Endodermal cell (in vitro differentiated cells): ENCODE measurements at places on chromosomes 5 and 9. TPM values are rescaled to one million over a fixed set of nuclear protein-coding genes. Genes with fewer than 3 reads are reported as not detected.
A peak's percentile ranks its signal among the peaks of the same experiment; 100 is the strongest.

The CDH9 gene
- not detected in 2 replicates for total RNA-seq

The KIF4B gene
- 0.14 TPM in 1 of 2 replicates, not detected in the other for total RNA-seq

The ISL1 gene
- total RNA-seq = 5.4 and 6.1 TPM in 2 replicates

The OR2V1 gene
- not detected in 2 replicates for total RNA-seq

The TTC23L gene
- total RNA-seq = 1.6 to 3.0 TPM (median 2.9 TPM) in 3 replicates

The TPPP gene
- total RNA-seq = 0.70 and 0.77 TPM in 2 replicates

- H3K27me3 ChIP-seq = no peaks in the 10 kb centered on the region
- peak; percentile 75 for DNase-seq
- H3K36me3 ChIP-seq = peaks cover 5% of the 10 kb centered on the region
- no peak overlapping the region for H3K4me3 ChIP-seq
Observed at GRCh38 chr9:137682428-137683105, 63.8 kb downstream of the EHMT1 start.

DNA sequence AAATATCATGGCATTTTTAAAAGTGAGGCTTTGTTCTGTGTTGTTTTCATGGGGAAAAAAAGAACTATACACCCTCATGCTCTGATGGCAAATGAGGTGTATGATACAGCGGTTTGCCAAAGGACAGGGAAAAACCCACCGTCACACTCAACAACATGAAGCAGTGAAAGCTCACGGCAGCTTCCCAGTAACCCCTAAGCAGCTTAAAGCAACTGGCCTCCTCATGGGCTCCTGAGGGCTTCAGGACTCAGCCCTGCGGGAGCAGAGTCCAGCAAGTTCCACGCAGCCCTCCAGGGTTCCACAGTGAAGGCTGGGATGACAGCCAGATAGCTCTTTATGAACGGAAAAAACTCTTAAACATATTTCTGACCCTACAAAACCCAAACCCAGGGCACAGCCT is 12.9 kb downstream of the BARHL1 start:
- H3K4me1 ChIP-seq = peaks cover 4% of the 10 kb centered on the region
- peaks cover 62% of the 10 kb centered on the region for H3K36me3 ChIP-seq
- H3K27me3 ChIP-seq = peaks cover 25% of the 10 kb centered on the region
- H3K4me3 ChIP-seq = no peak overlapping the region
- no peak overlapping the region for H3K27ac ChIP-seq
- DNase-seq = no peak

DNA sequence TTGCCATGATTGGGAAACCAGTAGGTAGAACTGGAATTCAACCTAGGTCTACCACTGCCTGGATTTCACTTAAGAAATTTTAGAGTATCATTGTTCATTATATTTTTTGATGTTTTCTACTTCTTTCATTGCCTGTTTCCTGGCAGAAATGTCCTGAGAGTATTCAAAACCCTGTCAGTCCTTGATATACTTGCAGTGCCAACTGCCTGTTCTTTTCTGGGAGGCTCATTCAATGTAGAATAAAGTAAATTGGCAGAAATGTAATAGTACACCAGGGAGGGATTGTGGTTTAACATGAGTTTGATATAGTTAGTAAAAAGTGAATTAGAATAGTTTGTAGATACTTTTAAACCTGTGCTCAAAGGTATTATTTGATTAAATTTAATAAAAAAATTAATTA is 286.3 kb downstream of the FBXL7 start:
- H3K4me1 ChIP-seq = no peaks in the 10 kb centered on the region
- no peak for DNase-seq
- H3K27me3 ChIP-seq = no peaks in the 10 kb centered on the region
- no peak overlapping the region for H3K27ac ChIP-seq
- H3K4me3 ChIP-seq = no peak overlapping the region

DNA sequence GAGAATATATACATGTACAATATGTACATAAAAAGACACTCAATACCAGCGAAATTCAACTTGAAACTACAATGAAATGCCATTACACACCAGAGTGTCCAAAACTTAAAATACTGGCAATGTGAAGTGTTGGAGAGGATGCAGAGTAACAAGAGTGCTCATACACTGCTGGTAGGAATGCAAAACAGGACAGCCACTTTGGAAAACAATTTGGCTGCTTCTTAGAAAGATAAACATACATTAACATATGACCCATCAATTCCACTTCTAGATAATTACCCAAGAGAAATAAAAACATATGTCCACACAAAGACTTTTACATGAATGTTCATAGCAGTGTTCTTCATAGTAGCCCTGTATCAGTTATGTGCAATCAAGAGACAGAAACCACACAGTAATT is 39.4 kb upstream of the BARX1 start:
- H3K4me3 ChIP-seq = no peak overlapping the region
- no peak for DNase-seq
- no peaks in the 10 kb centered on the region for H3K27me3 ChIP-seq
- no peak overlapping the region for H3K27ac ChIP-seq

DNA sequence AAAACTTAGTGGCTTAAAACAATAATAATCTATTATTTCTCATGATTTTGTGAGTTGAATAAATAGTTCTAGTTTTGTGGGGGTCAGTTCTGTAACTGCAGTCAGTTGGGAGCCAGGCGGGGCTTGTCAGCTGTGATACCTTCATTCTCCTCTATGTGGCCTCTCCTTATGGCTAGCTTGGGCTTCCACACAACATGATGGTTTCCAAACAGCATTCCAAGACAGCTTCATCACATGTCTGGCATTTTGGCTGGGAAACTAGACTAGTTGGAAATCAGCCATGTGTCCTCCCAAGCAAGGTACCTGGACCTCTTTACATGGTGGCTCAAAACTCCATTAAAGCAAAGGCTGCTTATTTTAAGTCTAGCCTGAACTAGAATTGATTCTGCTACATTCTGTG is 61.4 kb upstream of the RANBP3L start:
- H3K27me3 ChIP-seq = peaks cover 18% of the 10 kb centered on the region
- H3K4me3 ChIP-seq = no peak overlapping the region
- no peaks in the 10 kb centered on the region for H3K4me1 ChIP-seq
- peak; percentile 66 for DNase-seq
- H3K27ac ChIP-seq = no peak overlapping the region

GRCh38 chr5:86881493-86882090 is 263.9 kb downstream of the COX7C start:
- H3K27me3 ChIP-seq = no peaks in the 10 kb centered on the region
- no peak overlapping the region for H3K27ac ChIP-seq
- H3K4me1 ChIP-seq = peaks cover 26% of the 10 kb centered on the region
- no peaks in the 10 kb centered on the region for H3K36me3 ChIP-seq

DNA sequence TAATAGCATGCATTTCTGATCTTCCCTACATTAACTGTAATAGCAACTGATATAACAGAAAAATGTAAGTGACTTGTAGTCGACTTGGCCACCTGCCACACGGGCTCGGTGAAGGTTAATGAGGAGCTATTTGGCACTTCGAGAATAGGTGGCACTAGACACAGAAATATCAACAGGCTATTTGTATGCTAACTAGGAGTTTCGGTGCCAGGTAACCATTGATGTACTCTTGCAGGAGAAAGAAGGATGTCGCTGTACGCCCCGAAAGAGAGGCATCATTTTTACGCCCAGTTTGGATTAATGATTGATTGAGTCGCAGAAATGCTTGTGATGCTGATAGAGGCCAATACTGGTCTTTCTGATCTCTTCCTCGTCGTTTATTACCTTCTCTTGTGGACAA is 516 bp upstream of the DMRT2 start:
- no peak overlapping the region for H3K4me3 ChIP-seq
- no peaks in the 10 kb centered on the region for H3K36me3 ChIP-seq
- H3K4me1 ChIP-seq = no peaks in the 10 kb centered on the region

GRCh38 chr9:80040457-80040856 is 468.7 kb downstream of the TLE4 start:
- no peak for DNase-seq
- H3K36me3 ChIP-seq = no peaks in the 10 kb centered on the region
- no peak overlapping the region for H3K4me3 ChIP-seq
- H3K27me3 ChIP-seq = peaks cover 19% of the 10 kb centered on the region
- peaks cover 2% of the 10 kb centered on the region for H3K4me1 ChIP-seq

DNA sequence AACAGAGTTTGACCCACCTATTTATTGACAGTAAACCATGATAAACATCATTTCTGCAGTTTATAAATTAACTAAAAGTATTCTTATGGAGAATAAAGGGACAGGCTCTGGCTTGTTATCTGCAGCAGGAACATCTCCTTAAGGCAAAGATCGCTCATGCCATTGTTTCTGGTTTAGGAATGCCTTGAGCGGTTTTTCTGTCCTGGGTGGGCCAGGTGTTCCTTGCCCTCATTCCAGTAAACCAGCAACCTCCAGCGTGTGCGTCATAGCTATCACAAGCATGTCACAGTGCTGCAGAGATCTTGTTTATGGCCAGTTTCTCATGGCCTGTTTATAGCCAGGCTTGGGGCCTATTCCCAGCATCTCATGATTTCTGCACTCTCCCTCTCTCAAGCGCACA is 521.7 kb downstream of the HINT1 start:
- H3K4me3 ChIP-seq = no peak overlapping the region
- no peaks in the 10 kb centered on the region for H3K27me3 ChIP-seq
- no peaks in the 10 kb centered on the region for H3K36me3 ChIP-seq
- H3K27ac ChIP-seq = no peak overlapping the region
- H3K4me1 ChIP-seq = no peaks in the 10 kb centered on the region

DNA sequence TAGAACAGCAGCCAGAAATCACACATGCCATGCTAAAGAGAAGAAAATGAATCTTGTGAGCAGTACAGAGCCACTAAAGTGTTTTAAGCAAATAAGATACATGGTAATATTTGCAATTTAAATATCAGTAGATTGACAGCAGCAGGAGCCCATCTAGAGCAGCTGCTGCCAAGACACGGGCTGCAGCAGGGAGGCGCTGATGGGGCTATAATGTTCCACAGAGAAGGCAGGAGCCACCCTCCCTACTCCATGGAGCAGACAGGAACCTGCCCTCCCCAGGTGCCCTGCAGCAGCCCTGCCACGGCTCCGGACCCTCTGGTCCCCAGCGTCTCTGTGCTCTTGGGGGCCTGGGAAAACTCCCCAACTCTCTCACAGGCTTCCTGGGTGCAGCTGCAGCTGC is 224.1 kb upstream of the ISL1 start:
- peak; percentile 61 for DNase-seq
- no peak overlapping the region for H3K27ac ChIP-seq
- no peaks in the 10 kb centered on the region for H3K27me3 ChIP-seq
- no peaks in the 10 kb centered on the region for H3K4me1 ChIP-seq
- H3K4me3 ChIP-seq = no peak overlapping the region

- H3K36me3 ChIP-seq = no peaks in the 10 kb centered on the region
- H3K27me3 ChIP-seq = peaks cover 38% of the 10 kb centered on the region
- no peaks in the 10 kb centered on the region for H3K4me1 ChIP-seq
- H3K4me3 ChIP-seq = no peak overlapping the region
Observed at GRCh38 chr5:6431214-6432195, 17.2 kb upstream of the UBE2QL1 start.

DNA sequence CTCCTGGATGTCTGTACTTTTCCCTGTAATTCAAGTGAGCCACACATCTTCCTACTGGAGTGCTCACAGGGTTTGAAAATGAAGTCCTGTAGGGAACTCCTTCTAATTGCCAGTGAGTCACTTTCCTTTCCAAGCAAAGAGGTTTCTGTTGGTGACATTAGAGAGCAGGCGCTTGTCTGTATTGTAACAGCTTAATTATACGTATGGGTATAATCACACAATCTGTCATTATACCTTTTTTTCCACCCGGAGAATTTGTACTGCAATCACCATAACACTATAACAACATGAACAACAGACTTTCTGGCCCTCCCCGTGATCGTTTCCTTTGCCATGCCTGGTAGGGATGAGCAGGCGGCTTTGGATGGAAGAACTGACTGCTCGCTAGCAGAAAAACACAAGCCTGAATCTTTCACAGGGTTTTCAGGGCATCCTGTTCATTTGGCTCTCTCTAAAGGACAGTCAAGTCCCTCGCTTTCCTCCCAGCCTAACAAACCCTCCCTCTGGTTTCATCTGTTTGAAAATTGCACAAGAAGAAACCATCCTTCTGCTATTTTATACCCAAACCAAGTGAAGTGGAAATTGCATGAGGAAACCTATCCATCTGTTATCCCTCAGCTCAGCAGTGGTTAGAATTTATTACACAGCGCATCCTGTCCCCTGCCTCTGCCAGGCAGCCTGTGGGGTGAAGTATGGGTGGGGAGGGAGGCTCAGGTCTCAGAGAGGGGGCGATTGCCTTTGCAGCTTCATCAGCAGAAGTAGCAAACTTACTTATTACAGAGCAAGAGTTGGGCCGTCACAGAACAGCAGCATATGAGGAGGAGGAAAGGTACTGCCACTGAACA is 307.0 kb upstream of the TLE4 start:
- no peaks in the 10 kb centered on the region for H3K36me3 ChIP-seq
- no peak overlapping the region for H3K27ac ChIP-seq
- DNase-seq = no peak
- peaks cover 5% of the 10 kb centered on the region for H3K4me1 ChIP-seq
- H3K27me3 ChIP-seq = peaks cover 4% of the 10 kb centered on the region

GRCh38 chr5:131966551-131966950 is 21.1 kb upstream of the MEIKIN start:
- no peak overlapping the region for H3K4me3 ChIP-seq
- H3K27ac ChIP-seq = no peak overlapping the region
- DNase-seq = no peak
- no peaks in the 10 kb centered on the region for H3K36me3 ChIP-seq
- H3K4me1 ChIP-seq = no peaks in the 10 kb centered on the region

- no peak for DNase-seq
- no peak overlapping the region for H3K4me3 ChIP-seq
- H3K27ac ChIP-seq = no peak overlapping the region
- peaks cover 17% of the 10 kb centered on the region for H3K27me3 ChIP-seq
- no peaks in the 10 kb centered on the region for H3K36me3 ChIP-seq
Observed at GRCh38 chr9:108186642-108187395, 669.0 kb downstream of the ACTL7B start.

- peaks cover 6% of the 10 kb centered on the region for H3K27me3 ChIP-seq
- no peak overlapping the region for H3K4me3 ChIP-seq
- DNase-seq = no peak
- H3K36me3 ChIP-seq = no peaks in the 10 kb centered on the region
- peak overlapping the region; percentile 8 for H3K27ac ChIP-seq
- H3K4me1 ChIP-seq = peaks cover 21% of the 10 kb centered on the region
Observed at GRCh38 chr9:81823672-81824554, 104.3 kb upstream of the SPATA31D4 start.

DNA sequence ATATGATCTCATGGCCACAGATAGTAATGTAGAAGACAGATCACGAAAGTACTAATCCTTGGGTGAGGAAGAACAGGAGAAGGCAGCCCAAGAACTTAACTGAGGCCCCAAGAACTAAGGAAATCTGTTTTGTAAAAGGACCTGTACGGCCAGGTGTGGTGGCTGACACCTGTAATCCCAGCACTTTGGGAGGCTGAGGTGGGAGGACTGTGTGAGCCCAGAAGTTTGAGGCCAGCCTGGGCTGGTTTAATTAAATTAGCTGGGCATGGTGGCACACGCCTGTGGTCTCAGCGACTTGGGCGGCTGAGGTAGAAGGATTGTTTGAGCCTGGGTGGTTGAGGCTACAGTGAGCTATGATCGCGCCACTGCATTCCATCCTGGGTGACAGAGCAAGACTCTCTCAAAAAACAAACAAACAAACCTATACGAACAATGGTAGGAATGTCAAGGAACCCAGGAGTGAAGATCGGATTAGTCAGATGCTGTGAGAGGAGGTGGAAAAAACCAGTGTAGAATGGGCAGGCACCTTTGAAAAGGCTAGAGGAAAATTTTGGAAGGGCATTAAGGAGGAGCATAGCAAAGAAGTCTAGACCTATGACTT is 283.8 kb upstream of the DMRT1 start:
- peak overlapping the region; percentile 63 for H3K27ac ChIP-seq
- no peaks in the 10 kb centered on the region for H3K27me3 ChIP-seq
- H3K36me3 ChIP-seq = no peaks in the 10 kb centered on the region
- peak; percentile 81 for DNase-seq
- H3K4me1 ChIP-seq = peaks cover 4% of the 10 kb centered on the region
- H3K4me3 ChIP-seq = peak overlapping the region; percentile 30
